ENCODE measurements at places on chromosomes 5 and 9.

DNA sequence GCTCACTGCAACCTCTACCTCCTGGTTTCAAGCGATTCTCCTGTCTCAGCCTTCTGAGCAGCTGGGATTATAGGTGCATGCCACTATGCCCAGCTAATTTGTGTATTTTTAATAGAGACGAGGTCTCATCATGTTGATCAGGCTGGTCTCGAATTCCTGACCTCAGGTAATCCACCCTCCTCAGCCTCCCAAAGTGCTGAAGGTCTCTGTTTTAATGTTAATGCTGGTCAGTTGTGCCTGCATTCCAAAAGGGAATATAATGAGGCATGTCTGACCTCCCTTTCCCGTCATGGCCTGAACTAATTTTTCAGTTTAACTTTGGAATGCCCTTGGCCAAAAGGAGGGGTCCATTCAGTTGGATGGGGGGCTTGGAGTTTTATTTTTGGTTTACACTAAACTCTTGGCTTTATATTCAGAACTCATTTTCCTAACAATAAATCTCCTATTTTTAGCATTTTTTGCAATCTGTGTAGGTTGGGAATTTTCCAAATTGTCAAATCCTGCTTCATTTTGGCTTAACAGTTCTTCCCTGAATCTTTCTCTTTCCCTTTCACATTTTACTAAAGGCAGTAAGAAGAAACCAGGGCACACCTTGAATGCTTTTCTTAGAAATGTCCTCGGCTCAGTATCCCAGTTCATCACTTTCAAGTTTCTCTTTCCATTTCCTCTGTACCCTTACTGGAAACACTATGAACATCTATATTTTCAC is 1175.5 kb downstream of the MAT2B start:
- no peak for DNase-seq

DNA sequence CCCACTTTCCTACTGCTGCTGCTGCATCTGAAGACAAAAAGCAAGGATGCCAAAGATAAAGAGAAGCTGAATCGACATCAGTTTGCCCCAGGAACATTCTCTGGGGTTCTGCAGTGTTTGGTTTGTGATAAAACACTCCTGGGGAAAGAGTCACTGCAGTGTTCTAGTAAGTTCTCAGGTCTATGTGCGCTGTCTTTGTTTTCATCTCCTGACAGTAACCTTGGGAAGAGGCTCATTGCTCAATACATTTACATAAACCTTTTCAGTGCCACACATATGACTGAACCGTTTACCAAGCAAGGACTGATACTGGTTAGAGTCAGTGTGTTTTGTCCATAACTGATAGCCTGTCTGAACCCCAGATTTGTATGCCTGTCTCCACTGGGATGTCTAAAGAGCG is 232.1 kb downstream of the ARHGEF28 start:
- no peak for DNase-seq

GRCh38 chr5:9547122-9547947 is 1.5 kb upstream of the SEMA5A start:
- peak; percentile 66 for DNase-seq

GRCh38 chr9:37936376-37936775 is 32.4 kb upstream of the SLC25A51 start:
- DNase-seq: no peak

DNA sequence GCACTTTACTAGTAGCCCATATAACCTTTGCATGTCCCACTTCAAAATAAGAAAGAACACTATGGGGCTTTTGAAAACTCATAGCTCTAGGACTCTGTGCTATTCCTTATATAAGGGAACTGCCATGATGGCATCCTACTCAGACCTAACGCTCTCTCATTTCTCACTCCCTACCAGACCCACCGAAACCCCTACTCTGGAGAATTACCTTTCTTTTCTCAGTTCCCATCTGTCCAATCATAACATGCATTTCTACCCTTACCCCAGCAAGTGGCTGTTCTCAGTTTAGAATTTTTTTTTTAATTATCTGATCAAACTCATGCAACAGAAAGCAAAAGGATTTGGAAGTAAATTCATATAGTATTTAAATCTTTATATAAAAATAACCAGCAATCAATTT is 27.3 kb downstream of the CARNMT1 start:
- DNase-seq: no peak

DNA sequence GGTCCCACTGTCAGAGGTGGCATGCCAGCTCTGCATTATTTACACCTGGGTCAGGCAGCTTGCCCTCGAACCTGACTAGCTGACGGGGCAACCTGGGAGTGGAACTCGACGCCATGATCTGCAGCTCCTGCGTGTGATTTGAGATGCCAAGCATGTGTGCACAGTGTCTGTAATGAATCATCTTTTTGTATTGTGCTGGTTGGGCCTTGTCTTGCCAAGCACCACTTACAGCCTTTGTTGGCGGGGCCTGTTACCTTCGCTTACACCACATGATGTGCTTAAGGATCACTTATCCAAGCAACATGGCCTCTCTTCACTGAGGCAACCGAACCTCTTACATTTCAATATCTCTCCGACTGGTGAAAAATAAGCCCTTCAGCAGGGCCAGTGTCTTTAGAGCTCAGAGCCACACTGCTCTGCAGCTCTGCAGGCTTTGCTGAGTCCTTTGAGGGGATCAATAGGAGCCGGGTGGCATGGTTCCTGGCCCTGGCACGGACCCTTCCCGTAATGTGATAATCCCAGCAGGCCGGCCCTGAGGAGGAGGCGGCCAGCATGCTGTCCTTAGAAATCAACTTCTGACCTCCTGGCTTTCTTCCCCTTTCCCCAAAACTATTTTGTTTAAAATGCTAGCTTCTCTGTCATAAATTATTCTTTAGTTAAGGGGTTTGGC is 297.7 kb upstream of the CD180 start:
- no peak for DNase-seq

GRCh38 chr5:143024228-143024920 is 254.2 kb downstream of the ARHGAP26 start:
- no peak for DNase-seq

GRCh38 chr5:7426284-7426683 is 30.3 kb downstream of the ADCY2 start:
- no peak for DNase-seq

GRCh38 chr9:14715102-14715501 is 7.4 kb downstream of the CER1 start:
- no peak for DNase-seq

- no peak for DNase-seq
These were observed 71.6 kb upstream of the PCA3 start for GRCh38 chr9:76692458-76693129.

GRCh38 chr5:94551858-94552257 is 66.5 kb downstream of the KIAA0825 start:
- DNase-seq: no peak

DNA sequence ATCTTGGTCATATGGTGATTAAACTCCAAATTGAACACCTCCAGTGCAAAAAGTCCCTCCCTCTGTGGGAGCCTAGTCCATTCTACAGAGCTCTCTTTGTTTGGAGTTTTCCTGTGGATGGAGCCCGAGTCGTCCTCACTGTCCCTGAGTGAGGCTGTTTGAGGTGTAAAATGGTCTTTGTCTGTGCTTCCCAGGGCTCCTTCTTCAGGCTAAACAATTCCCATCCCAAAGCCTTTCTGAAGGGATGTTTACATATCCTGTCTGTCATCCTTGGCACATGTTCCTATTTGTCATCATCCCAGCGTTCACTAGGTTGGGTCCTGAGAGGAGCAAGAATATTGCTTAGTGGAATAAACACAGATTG is 68.9 kb downstream of the COL27A1 start:
- no peak for DNase-seq

- no peak for DNase-seq
These were observed 887.0 kb downstream of the NR2F1-AS1 start for GRCh38 chr5:92694067-92694466.

GRCh38 chr9:135882011-135882410 is 25.3 kb downstream of the CAMSAP1 start:
- DNase-seq: no peak

GRCh38 chr9:88789785-88790184 is 201.5 kb upstream of the S1PR3 start:
- DNase-seq: no peak

All from eye (tissue), 1 donor.